Activated naive CD8-positive, alpha-beta T cell treated with anti-CD3 and anti-CD28 coated beads, Interleukin-2, amount 10 ng/mL, durations not matched to agents 7 days and 5 days (primary cell): ENCODE measurements at places on chromosomes 3 and 15. TPM values are rescaled to one million over a fixed set of nuclear protein-coding genes. Genes with fewer than 3 reads are reported as not detected.
A peak's percentile ranks its signal among the peaks of the same experiment; 100 is the strongest.

DNA sequence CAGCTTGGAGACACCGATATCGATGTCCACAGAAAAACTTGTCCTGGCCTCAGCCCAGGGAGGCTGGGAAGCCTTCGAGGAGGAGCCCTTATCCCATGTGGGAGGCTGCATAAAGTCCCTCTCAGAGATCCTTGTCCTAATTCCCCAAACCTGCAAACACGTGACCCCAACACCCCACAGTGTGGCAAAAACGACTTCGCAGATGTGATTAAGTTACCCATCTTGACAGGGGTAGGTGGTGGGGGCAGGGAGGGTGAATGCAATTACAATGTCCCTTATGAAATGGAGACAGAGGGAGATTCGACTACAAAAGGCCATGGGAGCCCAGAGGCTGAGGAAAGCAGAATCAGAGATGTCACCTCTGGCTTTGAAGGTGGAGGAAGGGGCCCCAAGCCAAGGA, 2.3 kb upstream of the TLR9 start:
- peaks cover 57% of the 10 kb centered on the region for H3K4me1 ChIP-seq
- no peaks in the 10 kb centered on the region for H3K27me3 ChIP-seq
- peaks cover 18% of the 10 kb centered on the region for H3K36me3 ChIP-seq
- peak overlapping the region; percentile 79 for H3K27ac ChIP-seq
- H3K4me3 ChIP-seq, result no peak overlapping the region
- DNase-seq, result no peak

DNA sequence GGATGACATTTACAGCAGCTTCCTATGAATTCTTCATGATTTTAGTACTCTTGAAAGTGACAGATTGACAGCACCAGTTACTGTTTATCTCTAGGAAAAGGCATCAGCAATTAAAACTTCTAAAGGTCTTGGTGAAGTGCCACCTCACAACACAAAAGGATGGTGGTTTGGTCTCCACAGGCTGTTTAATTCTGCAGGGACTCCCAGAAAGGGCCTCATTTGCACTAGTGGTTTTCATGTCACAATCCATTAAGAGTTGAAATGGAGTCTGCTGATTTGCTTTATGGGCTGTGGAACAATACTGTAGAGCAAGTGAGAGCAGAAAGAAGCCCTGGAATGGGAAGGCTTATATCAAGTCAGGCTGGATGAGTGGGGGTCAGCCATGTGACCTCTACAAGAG, 225.3 kb upstream of the KCNMB2 start:
- H3K4me1 ChIP-seq, result no peaks in the 10 kb centered on the region
- no peak overlapping the region for H3K27ac ChIP-seq
- H3K27me3 ChIP-seq, result peaks cover 2% of the 10 kb centered on the region
- no peak for DNase-seq

DNA sequence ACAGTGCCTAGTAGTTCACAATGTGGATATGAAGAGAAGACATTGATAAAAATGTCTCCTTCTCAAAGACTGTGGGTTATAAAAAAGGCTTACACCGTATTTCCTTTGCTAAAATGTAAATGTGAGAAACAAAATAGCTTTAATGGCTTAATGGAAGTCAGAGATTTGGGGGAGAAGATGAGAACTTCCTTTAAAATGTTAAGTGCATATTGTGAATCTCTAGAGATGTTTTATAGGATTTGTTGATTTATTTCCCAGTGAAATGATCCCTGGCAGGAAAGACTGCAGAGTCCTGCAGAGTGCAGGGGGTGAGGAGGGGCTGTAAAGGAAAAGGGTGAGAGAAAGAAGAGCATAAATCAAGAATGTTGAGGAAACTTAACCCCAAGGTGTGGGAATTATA, 305.1 kb downstream of the GAP43 start:
- no peak overlapping the region for H3K27ac ChIP-seq
- no peak overlapping the region for H3K4me3 ChIP-seq
- no peak for DNase-seq
- peaks cover 4% of the 10 kb centered on the region for H3K27me3 ChIP-seq
- H3K36me3 ChIP-seq, result no peaks in the 10 kb centered on the region
- H3K4me1 ChIP-seq, result no peaks in the 10 kb centered on the region

DNA sequence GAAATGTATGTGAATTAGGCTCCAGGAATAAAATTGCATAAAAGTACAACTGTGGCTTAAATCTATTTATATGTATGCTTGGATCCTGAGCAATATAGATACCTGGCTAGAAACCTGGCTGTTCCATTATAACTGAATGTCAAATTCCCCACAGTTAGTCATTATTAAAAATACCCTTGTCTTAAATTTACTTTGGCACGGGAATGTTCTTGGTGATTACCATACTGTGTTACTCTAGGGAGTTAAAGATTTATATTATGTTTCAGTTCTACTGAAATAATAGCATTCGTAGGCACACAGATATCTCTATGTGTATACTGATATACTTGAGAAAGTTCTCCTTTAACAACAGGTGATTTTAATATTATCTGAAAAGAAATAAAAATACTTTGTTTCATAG, 394.1 kb downstream of the PTPRG start:
- DNase-seq, result no peak
- H3K27ac ChIP-seq, result no peak overlapping the region
- no peaks in the 10 kb centered on the region for H3K36me3 ChIP-seq
- no peaks in the 10 kb centered on the region for H3K4me1 ChIP-seq
- peaks cover 4% of the 10 kb centered on the region for H3K27me3 ChIP-seq

DNA sequence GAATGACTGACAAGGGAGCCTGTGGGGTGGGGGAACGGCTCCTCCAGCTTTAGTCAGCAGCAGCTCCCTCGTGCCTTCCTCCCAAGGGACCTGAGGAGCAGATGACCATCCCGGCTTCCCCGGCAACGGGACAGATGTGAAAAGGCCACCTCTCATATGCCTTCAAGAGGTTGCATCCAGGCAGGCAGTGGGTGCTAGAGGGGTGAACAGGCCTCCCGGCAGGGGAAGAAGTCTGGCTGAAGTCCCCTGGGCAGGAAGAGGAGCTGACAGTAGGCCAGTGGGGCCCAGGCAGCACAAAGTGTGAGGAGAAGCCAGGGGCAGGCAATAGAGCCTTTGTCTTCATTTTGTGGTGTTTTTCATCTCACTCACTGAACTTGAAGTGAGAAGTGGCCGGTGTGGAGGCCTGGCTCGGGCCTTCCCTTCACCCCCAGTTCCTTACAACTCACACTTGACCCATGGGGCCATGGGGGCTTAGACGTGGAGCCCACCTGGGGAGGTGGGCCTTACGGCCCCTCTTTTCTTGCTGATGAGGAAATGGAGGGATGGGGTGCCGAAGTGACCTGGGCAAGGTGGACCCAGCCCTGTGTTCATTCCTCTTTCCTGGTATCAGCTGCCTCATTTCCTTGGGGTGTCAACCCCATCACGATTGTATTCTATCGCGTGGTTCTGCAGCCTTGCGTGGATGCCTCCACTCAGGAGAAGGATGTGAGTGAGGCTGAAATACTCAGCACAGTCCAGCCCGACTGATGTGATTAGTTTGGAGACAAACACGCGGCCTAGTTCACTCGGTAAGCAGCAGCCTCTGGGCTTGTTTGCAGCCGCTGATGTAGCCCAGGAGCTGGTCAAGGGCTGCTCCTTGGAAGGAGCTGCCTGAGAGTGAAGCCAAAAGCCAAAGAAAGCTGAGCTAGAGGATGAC, 115.5 kb upstream of the ALDH1A3 start:
- no peak overlapping the region for H3K27ac ChIP-seq
- H3K4me3 ChIP-seq, result no peak overlapping the region
- DNase-seq, result no peak
- peaks cover 17% of the 10 kb centered on the region for H3K27me3 ChIP-seq

- H3K27ac ChIP-seq, result no peak overlapping the region
- H3K36me3 ChIP-seq, result peaks cover 11% of the 10 kb centered on the region
- DNase-seq, result no peak
- peaks cover 20% of the 10 kb centered on the region for H3K4me1 ChIP-seq
Measured at GRCh38 chr15:67157521-67158252, 92.3 kb downstream of the SMAD3 start.

DNA sequence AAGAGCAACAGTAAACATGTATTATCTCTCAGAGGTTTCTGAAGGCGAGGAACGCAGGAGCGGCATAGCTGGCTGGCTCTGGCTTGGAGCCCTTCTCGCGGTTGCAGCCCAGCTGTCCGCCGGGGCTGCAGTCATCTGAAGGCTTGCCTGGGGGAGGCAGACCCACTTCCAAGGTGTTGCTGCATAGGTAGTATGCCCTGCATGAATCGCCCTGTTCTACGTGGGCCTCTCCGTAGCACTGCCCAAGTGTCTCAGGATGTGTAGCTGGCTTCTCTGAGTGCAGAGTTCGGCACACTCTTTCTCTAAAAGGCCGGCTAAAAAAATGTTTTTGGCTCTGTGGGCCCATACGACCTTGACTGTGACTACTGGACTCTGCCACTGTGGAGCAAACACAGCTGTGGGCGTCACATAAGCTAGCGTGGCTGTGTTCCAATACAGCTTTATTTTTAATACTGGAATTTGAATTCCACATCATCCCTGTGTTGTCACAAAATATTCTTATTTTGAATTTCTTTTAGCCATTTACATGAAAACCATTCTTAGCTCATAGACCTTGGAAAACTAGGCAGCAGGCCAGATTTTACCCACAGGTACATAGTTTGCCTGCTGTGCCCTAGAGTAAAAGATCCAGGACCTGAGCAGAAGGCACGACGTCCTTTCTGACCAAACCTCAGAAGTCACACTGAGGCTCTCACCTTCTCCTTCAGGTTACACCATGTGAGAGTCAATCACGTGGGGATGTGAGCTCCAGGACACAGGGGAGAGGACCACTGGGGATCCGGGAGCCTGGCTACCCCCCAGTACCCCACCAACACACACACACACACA, 55.9 kb downstream of the PGPEP1L start:
- H3K36me3 ChIP-seq, result peaks cover 5% of the 10 kb centered on the region
- H3K27ac ChIP-seq, result no peak overlapping the region
- H3K27me3 ChIP-seq, result no peaks in the 10 kb centered on the region
- DNase-seq, result no peak
- H3K4me1 ChIP-seq, result peaks cover 21% of the 10 kb centered on the region
- no peak overlapping the region for H3K4me3 ChIP-seq

GRCh38 chr3:146781606-146782005, 176.5 kb upstream of the PLSCR5 start:
- no peaks in the 10 kb centered on the region for H3K27me3 ChIP-seq
- H3K36me3 ChIP-seq, result no peaks in the 10 kb centered on the region
- DNase-seq, result no peak
- H3K4me3 ChIP-seq, result no peak overlapping the region
- no peaks in the 10 kb centered on the region for H3K4me1 ChIP-seq
- no peak overlapping the region for H3K27ac ChIP-seq

Gene FSIP1
- 0.68 TPM for total RNA-seq

Gene MORC1
- not detected for total RNA-seq

Gene GOLGA8M
- 11.3 TPM for total RNA-seq

Gene HRG
- not detected for total RNA-seq

Gene NR1I2
- total RNA-seq, result 0.28 TPM

Gene ROBO1
- 5.3 TPM for total RNA-seq

Gene TEX55
- total RNA-seq, result not detected
